ENCODE measurements at places on chromosomes 16 and 17.
A peak's percentile ranks its signal among the peaks of the same experiment; 100 is the strongest.

DNA sequence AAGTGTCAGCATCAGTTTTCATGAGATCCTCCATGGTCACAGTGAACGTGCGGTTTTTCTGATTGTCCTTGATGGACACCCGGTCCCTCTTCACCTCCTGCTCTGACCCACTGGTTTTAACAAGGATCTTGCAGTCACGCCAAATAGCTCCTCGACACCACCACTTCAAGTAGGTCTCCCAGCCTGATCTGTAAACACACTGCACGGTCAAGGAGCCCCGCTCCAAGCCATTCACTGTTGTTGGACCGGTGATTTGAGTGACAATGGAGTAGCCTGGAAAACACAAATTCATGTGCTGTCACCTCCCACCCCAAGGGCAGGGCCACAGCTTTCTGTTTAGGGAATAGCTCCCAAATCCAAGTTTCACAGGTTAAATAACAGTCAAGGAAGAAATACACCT, 8.2 kb downstream of the CD300LF start:
- no peak for DNase-seq

- DNase-seq = no peak
Observed at GRCh38 chr16:51408357-51408756, 257.3 kb upstream of the SALL1 start.

DNA sequence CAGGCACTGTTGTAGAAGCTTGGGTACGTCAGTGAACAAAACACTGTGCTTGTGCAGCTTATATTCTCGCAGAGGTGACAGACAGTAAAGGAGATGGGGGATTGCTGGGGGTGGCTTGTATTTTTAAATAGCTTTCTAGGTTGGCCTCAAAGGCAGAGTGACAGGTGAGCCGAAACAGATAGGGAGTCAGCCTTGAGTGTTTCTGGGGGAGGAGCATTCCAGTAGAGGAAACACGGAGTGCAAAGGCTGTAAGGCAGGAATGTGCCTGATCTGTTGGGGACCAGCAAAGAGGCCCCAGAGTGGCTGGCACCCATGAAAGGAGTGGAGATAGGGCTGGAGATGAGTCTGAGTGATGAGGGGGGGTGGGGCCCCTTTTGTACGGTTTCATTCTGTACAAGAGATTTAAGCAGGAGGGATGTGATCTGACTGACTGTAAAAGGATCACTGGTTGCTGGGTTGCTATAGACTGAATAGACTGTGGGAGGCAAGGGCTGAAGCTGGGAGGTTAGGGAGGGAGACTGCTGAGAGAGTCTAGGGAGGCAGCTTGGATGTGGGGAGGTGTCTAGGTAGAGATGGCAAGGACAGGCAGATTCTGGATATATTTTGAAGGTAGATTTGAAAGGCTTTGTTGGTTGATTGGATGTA, 15.2 kb downstream of the NUP93 start:
- DNase-seq = no peak

- DNase-seq = no peak
Observed at GRCh38 chr17:58308985-58309917, 19.3 kb downstream of the TSPOAP1 start.

DNA sequence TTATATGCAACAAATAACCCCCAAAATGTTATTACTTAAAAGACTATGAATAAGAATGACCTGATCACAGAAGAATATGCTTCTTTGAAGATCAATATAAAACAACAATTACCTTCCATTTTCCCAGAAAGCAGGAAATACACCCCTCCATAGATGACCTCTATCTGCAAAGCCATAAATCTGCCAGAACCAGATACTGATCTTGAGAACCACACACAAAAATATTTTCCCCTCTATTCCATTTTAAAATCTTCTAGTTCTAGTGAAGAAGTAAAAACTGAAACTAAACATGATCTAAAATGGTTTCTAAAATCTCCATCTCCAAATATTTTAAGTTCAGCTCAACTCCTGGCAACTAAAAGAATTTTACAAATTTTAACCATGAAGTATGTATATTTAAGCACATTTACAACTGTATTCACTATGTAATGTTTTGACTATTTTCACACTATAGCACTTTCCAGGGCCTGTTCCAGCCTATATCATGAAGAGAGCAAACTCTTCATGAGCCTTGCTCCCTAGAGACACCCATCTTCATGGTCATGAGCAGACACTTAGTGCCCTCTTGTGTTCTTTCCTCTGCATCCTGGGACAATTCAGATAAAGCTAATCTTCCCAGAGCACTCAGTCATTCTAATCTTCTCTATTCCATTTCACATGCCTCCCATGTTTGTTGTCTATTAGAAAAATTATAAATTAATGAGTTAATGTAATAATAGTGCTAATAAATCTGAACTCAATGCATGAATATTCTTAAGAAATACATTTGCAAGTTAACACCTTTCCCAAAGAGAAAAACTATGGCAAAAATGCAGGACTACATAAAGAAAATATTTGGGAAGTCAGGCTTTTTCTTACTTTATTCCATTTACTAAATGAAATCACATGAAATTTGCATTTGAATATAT, 87.0 kb downstream of the HELZ start:
- DNase-seq = no peak

DNA sequence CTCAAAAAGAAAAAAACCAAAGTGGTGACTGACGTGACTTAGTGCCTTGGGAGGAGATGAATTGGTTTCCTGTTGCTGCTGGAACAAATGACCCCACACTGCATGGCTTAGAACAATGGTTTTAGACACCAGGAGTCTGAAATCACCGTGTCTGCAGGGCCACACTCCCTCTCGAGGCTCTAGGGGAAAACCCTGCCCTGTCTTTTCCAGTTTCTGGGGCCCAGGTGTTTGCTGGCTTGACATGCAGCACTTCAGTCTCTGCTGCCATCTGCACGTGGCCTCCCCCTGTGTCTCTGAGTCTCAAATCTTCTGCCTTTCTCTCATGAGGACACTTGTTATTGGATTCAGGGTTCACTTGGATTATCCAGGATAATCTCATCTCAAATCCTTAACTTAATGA, 323.8 kb upstream of the TNRC6C start:
- DNase-seq = no peak

DNA sequence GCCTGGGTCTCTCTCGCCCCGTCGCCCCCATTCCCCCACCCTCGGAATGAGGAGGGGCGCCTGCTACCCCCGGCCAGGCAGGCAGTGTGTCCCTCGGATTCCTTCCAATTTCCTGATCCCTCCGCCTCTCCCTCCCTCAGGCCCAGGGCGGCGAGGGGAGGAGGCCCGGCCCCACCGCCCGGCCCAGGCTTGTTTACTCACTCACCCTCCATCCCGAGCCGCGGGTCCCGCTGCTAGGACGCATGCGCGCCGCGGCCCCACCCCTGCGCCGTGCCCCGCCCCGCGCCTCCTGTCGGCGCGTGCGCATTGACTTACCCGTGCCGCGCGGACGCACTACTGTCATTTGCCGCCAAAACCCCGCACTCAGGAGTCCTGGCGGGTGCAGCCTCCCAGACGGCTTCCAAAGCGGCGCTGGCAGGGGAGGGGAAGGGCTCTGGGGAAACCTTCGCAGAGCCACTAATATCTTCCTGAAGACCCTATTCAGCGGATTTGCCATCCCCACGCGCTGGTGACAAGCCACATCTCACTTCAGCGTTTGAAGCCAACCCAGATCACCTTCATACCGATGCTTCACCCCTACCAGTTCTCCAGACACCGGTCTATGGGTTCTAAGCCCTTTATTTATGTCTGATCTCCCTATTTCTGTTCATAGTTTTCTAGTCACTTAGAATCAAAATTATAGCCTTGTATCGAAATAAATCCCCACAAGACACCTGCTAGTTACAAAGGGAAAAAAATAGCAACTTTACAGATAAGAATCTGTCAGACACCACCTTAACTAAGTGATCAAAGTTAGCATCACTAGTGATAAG, at the start of gene EZH1:
TSS of gene EZH1 (minus strand) at position 235 of the 812 bp plus-strand sequence. CDS start 16,099 bp downstream, outside the sequence.
- DNase-seq = peak; percentile 95

- DNase-seq = no peak
Observed at GRCh38 chr16:27221576-27222248, 18.4 kb downstream of the KDM8 start.

Data from activated T-cell treated with anti-CD3 and anti-CD28 coated beads, Interleukin-2, amount 50 U/mL, for 1 hour (primary cell).